ENCODE measurements at places on chromosomes 12 and 14.
A peak's percentile ranks its signal among the peaks of the same experiment; 100 is the strongest.

DNA sequence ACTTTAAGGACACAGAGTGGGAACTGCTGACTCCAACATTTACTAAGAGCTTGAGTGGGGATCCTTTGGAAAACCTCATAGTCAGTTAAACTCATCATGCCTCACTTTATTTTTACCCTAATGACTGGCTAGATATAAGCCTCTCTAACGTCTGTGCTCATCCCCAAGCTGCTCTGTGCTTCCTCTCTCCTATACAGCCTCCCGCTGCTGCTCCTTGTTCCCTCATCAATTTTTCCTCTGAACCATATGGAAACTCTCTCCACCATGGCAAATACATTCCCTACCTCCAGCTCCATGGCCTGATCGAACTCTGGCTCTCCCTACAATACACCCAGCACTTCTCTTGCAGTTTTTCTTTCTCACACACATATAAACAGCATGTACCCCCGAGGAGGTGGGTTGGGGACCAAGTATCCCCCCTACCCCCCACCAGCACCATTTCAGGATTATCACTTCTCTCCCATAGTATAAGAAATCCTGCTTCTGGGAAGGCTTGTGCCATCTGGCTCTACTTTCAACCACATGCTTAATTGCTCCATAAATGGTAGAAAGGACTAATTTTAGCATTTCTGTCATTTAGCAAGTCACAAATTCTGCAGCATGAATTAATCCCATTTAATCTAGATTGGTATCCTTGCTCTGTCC, 39.2 kb upstream of the DYRK2 start:
- DNase-seq, result peak; percentile 83

- no peak for DNase-seq
These were observed 754 bp downstream of the ACSS3 start for GRCh38 chr12:81078469-81079196.

GRCh38 chr14:74468513-74468912, 24.6 kb downstream of the NPC2 start:
- no peak for DNase-seq

GRCh38 chr14:51901475-51902024, 41.1 kb downstream of the GNG2 start:
- no peak for DNase-seq

DNA sequence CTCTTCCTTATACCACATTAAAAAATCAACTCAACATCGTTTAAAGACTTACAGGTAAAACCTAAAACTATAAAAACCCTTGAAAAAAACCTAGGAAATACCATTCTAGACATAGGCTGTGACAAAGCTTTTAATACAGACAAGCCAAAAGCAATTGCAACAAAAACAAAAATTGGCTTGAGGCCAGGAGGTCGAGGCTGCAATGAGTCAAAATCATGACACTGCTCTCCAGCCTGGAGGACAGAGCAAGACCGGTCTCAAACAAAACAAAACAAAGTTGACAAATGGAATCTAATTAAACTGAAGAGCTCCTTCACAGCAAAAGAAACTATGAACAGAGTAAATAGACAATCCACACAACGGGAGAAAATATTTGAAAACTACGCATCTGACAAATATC, 1057.8 kb downstream of the FSCB start:
- no peak for DNase-seq

DNA sequence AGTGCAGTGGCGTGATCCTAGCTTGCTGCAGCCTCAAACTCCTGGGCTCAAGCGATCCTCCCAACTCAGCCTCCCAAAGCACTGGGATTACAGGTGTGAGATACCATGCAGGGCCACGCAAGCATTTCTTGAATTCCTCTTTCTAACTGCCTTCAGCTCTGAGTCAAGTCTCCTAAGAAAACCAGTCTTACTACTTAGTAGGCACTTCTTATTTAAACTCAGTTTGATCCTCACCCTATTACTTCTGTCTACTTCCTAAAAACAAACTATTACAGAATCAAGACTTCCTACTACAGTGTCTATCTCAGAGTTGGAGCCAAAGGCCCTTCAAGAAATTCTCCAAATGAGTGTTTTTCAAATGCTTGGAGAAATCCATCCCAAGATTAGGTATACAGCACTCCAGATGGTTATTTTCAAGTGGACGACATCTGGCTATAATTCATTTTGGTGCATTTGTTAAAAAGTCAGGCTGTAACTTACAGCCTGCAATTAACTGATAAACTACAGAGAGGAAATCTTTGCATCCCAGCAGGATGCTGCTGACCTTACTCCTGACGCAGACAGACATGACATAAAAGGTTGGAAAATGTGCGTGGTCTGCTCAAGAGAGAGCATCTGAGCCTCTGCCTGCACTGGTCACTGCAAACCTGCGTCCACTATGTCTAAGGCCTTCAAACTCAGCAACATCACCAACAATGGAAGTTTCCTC, 34.7 kb downstream of the SSH1 start:
- no peak for DNase-seq

DNA sequence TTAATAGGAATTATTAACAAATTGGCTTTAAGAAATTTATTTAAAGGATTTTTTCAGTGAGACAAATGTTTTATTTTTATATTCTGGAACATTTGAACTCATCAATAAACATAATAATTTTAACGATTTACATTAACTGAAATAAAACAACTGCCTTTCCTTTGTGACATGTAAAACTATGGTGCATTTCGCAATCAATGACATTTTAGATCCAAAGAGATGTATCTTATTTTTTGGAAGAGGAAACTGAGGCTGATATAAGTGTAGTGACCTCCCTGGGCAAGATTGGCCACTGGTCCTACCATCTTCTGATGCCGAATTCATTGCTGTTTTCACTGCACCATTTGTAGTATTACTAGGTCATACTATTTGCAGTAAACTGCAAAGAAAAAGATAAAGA, 2.5 kb upstream of the RNU6-8 start:
- DNase-seq, result no peak

DNA sequence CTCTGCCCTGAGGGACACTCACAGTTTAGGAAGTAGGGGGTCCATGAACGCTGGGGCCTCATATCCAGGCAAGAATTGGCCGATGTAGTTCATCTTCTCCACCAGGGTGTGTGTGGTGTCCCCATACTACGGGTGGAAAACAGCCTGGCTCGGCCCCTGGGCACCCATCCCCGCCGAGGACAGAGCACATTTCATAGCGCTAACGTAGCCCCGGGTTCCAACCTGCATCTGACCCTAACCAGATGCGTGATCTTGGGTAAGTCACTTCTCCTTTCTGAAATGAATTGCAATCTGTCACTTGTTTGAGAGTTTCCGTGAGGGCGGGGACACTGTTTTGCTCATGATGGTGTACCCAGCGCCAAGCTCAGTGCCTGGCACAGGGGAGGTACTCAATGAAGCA, 9.0 kb downstream of the HPD start:
- DNase-seq, result no peak

GRCh38 chr12:122076743-122077495, 1.6 kb upstream of the MLXIP start:
- no peak for DNase-seq

GRCh38 chr12:20105943-20106342, 262.4 kb upstream of the PDE3A start:
- DNase-seq, result no peak

GRCh38 chr14:67172520-67172919, 16.7 kb upstream of the GARIN2 start:
- DNase-seq, result no peak

GRCh38 chr12:100234591-100235304, 32.1 kb downstream of the DEPDC4 start:
- DNase-seq, result peak; percentile 59

DNA sequence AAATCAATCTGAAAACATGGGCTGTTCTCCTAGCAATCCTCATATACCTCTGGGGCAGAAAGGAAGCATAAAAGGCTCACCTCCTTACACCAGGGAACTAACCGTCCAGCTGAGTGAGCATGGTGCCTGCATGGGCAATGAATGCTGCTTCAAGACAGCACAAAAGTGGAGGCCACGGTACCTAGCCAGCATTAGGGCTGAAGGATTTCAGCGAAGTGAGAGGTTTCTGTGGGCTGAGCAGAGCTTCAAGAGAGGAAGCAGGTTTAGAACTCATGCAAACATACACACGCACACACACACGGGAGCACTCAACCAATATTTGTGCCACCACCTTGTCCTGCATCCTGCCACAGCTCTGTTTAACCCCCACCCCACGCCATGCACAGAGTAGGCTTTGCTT, 838.5 kb upstream of the TMEM132C start:
- DNase-seq, result no peak

DNA sequence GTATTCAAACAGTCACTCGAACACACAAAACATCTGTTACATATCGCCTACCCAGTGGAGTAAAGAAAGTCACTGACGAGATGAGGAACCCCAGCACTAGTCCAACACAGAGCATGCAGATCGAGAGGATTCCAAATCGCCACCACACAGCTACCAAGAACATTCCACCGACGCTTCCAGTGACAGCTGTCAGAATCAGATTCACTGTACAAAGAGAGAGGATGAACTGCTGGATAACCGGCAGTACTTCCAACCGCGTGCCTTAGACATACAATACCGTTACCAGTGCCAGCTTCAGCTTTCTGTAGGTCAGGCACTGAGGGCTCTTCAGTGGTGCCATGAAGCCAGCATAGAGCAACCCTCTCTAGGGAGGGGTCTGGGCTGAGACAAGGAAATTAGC, 34.5 kb downstream of the TM7SF3 start:
- DNase-seq, result no peak

DNA sequence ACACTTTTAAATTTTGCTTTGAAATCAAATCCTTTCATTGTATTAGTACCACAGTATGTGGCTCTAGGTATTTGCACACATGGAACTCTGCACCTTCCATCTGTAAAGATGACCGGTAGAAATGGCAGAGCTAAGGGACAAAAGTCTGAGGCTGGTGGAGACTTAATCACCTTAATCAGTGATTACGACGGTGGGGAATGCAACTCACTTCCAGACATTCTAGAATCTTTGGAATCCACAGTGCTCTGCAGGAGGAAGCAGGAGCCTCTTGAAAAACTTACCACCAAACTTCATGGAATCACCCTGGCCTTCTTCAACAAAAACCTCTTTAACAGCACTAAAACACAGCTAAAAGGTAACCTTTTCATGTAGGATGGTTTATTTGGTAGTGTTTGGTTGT, 3.9 kb upstream of the DACT1 start:
- DNase-seq, result no peak

DNA sequence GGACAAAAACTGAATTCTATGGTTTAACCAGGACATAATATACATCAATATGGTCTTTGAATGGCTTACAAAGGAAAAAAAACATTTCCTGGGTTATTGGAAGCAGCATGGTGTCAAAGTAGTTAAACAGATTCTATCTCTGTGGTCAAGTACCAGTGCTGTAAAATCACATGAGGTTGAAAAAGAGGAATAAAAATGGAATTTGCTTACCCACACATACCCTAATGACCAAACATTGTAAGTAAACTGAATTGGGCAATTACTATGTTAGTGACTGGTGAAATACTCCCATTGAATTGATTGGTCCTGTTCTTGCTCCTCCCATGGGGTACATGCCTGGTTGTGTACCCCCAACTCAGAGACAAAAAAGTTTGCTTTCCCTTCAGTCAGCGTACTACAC, 19.6 kb downstream of the IFNG start:
- no peak for DNase-seq

GRCh38 chr12:9064201-9064814, 51.4 kb downstream of the A2M start:
- DNase-seq, result no peak

GRCh38 chr14:65187421-65188049, 85.2 kb upstream of the MAX start:
- no peak for DNase-seq

GRCh38 chr14:21978999-21979314, 305.3 kb upstream of the OR4E1 start:
- DNase-seq, result no peak

GRCh38 chr12:25585021-25585523, 32.0 kb upstream of the LMNTD1 start:
- no peak for DNase-seq

- DNase-seq, result no peak
These were observed 1209.5 kb downstream of the SLC16A7 start for GRCh38 chr12:60805364-60805763.

DNA sequence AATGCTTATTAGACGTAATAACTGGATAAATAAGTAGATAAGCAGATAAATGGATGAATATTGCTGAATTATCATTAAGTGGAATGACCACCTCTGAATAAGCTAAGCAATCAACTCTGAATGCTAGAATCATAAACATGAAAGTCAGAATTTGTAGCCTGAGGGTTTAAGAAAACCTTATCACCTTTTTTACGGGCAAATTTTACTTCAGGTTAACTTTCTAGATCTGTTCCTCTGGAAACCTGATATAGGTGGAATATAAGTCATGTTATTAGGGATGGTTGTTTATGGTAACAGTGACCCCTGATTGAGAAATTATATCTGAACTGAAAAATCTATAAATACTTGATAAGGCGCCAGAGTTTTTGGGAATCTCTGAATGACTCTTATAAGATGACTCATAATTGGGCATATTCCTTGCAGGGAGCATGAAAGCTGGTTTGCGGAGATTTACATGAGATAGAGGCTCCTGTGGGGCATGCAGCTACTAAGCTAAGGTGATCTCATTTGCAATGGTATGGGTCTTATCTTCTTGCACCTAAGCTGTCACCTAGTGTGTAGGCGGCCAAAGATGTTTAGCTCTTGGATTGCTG, 12.1 kb downstream of the SPX start:
- no peak for DNase-seq

- DNase-seq, result no peak
These were observed 19.3 kb downstream of the SLC25A3 start for GRCh38 chr12:98612696-98613334.

GRCh38 chr12:34347367-34347766, 325.1 kb downstream of the ALG10 start:
- DNase-seq, result no peak

Measured in NCI-H1694 (cell line).